Common myeloid progenitor, CD34-positive (primary cell): ENCODE measurements at places on chromosomes 13 and 19.
A peak's percentile ranks its signal among the peaks of the same experiment; 100 is the strongest.

DNA sequence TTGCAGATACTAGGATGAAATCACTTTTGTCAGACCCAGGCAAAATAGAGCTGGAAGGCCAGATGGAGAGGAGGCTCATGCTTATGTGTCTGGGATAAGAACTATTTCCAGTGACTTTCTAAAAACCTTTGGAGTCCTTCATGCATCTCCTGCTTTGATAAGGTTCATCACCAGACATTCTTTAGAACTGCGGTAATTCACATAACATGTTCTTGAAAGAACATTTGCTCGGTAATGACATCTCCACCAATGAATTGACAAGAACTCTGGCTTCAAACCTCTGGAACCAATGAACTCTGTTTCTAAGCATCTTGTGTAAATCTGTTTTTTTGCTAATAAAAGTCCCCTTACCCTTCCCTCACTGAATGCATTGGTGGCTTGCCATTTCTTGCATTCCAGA is 112.0 kb upstream of the KL start:
- peaks cover 14% of the 10 kb centered on the region for H3K4me1 ChIP-seq
- H3K4me3 ChIP-seq, result no peak overlapping the region
- no peaks in the 10 kb centered on the region for H3K27me3 ChIP-seq
- H3K36me3 ChIP-seq, result no peaks in the 10 kb centered on the region
- DNase-seq, result no peak

DNA sequence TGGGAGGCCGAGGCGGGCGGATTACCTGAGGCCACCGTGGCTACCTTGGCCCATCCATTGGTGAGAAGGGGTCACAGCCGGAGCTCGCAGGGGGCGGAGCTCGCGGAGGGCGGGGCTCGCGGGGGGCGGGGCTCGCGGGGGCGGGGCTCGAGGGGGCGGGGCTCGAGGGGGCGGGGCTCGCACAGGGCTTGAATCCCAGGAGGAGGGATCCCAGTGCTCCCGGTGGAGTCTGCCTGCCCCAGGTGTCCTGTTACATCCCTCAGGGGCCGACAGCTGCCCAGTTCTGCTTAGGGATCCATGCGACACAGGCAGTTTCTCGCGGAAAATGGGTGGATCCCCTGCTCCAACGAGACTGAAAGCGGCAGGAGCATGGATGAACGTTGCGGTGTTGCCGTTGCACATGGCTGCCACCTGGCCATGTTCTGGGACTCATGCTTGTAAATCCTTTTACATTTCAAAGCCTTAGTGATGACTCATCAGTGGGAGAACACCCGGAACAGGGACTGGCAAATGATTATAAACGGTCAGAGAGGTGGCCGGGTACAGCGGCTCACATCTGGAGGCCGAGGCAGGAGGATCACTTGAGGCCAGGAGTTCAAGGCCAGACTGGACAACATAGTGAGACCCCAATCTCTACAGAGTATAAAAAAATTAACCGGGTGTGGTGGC is 25.1 kb downstream of the TMPRSS9 start:
- peak; percentile 76 for DNase-seq
- H3K36me3 ChIP-seq, result no peaks in the 10 kb centered on the region
- peaks cover 6% of the 10 kb centered on the region for H3K4me1 ChIP-seq
- no peak overlapping the region for H3K27ac ChIP-seq
- H3K4me3 ChIP-seq, result no peak overlapping the region
- no peaks in the 10 kb centered on the region for H3K27me3 ChIP-seq

DNA sequence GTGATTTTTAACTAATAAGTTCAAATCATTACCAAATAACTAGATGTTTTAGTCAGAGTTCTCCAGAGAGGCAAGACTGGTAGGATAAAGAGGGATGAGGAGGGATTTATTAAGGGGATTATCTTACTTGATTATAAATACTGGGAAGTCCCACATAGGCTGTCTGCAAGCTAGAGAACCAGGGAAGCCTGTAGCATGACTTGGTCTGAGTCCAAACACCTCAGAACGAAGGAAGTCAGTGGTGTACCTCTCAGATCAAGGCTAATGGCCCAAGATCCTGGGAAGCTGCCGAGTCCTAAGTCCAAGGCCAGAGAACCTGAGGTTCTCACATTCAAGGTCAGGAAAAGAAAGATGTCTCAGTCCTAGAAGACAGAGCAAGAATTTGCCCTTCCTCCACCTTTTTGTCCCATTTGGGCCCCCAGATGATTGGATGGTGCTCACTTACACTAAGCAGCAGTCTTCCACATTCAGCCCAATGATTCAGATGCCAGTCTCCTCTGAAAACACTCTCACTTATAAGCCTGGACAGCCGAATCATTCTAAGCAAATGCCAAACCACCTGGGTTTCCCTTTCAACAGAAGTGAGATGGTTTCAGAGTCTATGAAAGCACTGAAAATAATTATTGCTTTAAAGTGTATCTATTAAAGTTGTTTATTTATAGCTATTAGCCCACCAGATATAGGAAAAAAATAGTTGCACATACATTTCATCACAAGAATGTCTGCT is 1599.2 kb downstream of the OLFM4 start:
- H3K27ac ChIP-seq, result no peak overlapping the region
- H3K27me3 ChIP-seq, result no peaks in the 10 kb centered on the region
- H3K4me1 ChIP-seq, result no peaks in the 10 kb centered on the region
- DNase-seq, result no peak
- H3K4me3 ChIP-seq, result no peak overlapping the region

- H3K27me3 ChIP-seq, result peaks cover 2% of the 10 kb centered on the region
- no peaks in the 10 kb centered on the region for H3K4me1 ChIP-seq
- no peaks in the 10 kb centered on the region for H3K36me3 ChIP-seq
- DNase-seq, result no peak
Observed at GRCh38 chr19:3313199-3313575, 53.2 kb upstream of the NFIC start.

DNA sequence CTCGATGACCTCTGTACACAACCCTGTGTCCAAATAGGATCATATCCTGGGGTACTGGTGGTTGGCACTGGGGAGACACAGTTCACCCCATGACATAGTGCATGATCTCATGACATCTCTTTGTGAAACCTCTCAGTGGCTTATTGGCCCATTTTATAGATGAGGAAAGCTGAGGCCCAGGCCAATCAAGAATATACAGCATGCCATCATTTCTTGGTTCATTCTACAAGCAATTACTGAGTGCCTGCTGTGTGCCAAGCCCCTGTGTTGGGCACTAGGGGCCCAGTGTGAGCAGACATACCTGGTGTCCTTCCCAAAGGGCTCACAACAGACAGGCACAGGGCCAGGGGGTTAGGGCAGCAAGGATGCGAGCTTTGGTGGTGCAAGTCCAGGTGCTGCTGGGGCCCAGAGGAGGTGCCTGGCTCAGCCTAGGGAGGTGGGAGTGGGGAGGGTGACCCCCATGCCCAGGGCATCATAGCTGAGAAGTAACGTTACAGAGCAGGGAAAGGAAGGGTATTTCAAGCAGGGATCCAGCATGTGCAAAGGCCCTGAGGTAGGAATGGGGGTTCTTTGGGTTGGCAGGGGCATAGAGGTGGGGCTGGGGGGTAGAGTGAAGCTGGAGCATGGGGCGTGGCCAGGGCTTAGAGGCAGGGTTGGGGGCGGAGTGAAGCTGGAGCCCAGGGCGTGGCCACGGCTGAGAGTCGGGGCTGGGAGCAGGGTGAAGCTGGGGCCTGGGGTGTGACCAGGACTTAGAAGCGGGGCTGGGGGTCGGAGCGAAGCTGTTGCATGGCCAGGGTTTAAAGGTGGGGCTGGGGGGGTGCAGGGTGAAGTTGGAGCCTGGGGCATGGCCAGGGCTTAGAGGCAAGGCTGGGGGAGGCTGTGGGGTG is 20.7 kb downstream of the COLGALT1 start:
- no peak overlapping the region for H3K4me3 ChIP-seq
- peaks cover 79% of the 10 kb centered on the region for H3K36me3 ChIP-seq
- no peaks in the 10 kb centered on the region for H3K27me3 ChIP-seq
- no peaks in the 10 kb centered on the region for H3K4me1 ChIP-seq

DNA sequence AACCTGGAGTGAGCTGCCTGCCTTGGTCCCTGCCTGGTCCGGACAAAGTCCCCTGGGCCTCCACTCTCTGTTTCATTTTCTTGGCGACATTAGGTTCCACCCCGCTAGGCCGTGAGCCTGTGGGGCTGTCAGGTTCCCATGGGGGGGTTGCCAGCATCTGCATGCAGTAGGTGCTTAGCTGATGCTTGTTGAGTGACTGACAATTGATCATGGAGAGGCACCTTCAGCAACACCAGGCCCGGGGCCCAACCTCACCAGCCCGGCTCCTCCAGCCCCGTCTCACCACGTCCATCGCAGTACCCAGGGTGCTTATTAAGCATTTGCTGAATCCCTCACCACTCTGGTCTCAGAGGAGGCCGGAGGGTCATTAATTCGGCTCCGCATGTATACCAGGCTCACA is 13.4 kb downstream of the MISP start:
- H3K27me3 ChIP-seq, result no peaks in the 10 kb centered on the region
- no peaks in the 10 kb centered on the region for H3K4me1 ChIP-seq
- no peak for DNase-seq
- H3K27ac ChIP-seq, result no peak overlapping the region

- DNase-seq, result peak; percentile 40
- H3K27me3 ChIP-seq, result no peaks in the 10 kb centered on the region
- H3K27ac ChIP-seq, result no peak overlapping the region
- no peak overlapping the region for H3K4me3 ChIP-seq
Observed at GRCh38 chr19:46931202-46931601, 70.4 kb downstream of the ARHGAP35 start.

- H3K36me3 ChIP-seq, result no peaks in the 10 kb centered on the region
- H3K4me1 ChIP-seq, result peaks cover 7% of the 10 kb centered on the region
- H3K27ac ChIP-seq, result no peak overlapping the region
Observed at GRCh38 chr13:111066544-111066943, 48.6 kb upstream of the ARHGEF7 start.

GRCh38 chr19:10797541-10798256 is 38.3 kb downstream of the TMED1 start:
- no peak for DNase-seq
- H3K27ac ChIP-seq, result peak overlapping the region; percentile 32
- H3K4me1 ChIP-seq, result no peaks in the 10 kb centered on the region
- H3K27me3 ChIP-seq, result no peaks in the 10 kb centered on the region

- no peak overlapping the region for H3K4me3 ChIP-seq
- no peaks in the 10 kb centered on the region for H3K36me3 ChIP-seq
- no peaks in the 10 kb centered on the region for H3K27me3 ChIP-seq
Observed at GRCh38 chr19:51219307-51219706, 5.6 kb upstream of the CD33 start.

GRCh38 chr13:43357564-43357963 is 334.2 kb downstream of the DNAJC15 start:
- H3K4me3 ChIP-seq, result no peak overlapping the region
- H3K27me3 ChIP-seq, result no peaks in the 10 kb centered on the region
- peaks cover 7% of the 10 kb centered on the region for H3K4me1 ChIP-seq
- no peak overlapping the region for H3K27ac ChIP-seq

DNA sequence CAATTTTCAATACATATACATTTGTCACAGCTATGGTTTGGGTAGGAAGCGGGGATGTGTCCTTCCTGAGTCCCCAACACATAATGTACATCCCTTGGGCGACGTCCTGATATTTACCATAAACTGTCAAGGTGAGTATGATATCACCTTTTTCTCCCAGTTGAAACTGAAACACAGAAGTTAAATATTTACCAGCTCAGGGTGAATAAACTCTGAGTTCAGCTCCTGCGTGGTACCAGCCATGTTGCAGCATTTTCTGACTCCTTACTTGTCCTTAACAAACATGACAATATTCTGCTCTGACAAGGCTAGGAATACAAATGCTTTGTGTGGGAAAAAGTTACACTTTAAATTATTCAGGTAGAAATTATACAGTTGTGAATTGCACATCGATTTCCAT is 294.2 kb downstream of the TEX29 start:
- peaks cover 14% of the 10 kb centered on the region for H3K4me1 ChIP-seq
- H3K36me3 ChIP-seq, result no peaks in the 10 kb centered on the region
- no peak overlapping the region for H3K27ac ChIP-seq
- no peak overlapping the region for H3K4me3 ChIP-seq
- no peak for DNase-seq

DNA sequence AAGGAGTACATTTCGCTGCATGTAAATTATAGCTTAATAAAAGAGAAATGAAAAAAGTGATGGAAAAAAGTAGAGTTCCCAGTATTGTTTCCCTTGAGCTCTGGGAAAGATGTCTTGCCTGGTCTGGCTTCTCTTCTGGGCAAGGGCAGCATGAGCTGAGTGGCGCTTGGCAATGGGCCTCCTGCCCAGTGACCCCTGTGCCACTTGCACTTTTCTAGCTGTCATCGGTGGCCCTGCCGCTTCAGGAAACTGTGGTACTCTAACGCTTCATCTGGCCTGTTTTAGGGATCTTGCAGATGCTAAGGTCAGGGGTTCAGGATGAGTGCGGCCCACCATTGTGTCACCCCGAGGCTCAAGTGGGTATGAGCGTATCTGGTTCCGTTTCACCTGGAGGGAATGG is 161.4 kb downstream of the MTUS2 start:
- no peak overlapping the region for H3K4me3 ChIP-seq
- H3K4me1 ChIP-seq, result no peaks in the 10 kb centered on the region
- H3K27me3 ChIP-seq, result no peaks in the 10 kb centered on the region
- no peak for DNase-seq

DNA sequence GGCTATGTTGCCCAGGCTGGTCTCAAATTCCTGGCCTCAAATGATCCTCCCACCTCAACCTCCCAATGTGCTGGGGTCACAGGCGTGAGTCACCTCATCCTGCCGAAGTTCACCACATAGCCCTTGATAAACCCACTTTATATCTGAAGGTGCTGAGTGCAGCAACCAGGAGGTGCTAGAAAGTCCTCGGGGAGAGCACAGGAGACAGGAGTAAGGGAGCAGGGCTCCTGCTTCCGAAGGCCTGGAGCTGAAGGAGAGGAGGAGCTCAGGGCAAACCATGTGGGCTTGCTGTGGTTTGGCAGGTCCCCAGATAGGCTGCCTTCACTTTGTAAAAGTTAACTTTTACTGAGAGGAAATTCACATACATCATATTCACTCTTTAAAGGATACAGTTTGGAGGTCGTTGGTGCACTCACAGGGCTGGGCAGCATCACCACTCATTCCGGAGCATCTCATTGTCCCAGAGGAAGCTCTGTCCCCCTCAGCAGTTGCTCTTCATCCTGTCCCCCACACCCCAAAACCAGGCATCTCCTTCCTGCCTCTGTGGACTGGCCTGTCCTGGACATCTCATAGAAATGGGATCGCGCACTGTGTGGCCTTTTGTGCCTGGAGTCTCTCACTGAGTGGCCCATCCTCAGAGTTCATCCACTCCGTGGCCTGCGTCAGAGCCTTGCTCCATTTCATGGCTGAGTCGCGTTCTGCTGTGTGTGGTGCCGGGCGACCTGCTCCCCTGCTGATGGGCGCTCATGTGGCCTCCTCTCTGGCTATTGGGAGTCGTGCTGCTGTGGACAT is 49.5 kb downstream of the KDM4B start:
- H3K4me1 ChIP-seq, result no peaks in the 10 kb centered on the region
- no peak for DNase-seq
- H3K27me3 ChIP-seq, result no peaks in the 10 kb centered on the region
- no peak overlapping the region for H3K27ac ChIP-seq

GRCh38 chr19:16836115-16837034 is 7.2 kb downstream of the SIN3B start:
- peak; percentile 78 for DNase-seq
- H3K4me1 ChIP-seq, result peaks cover 8% of the 10 kb centered on the region
- H3K4me3 ChIP-seq, result no peak overlapping the region
- H3K36me3 ChIP-seq, result peaks cover 58% of the 10 kb centered on the region
- no peak overlapping the region for H3K27ac ChIP-seq

GRCh38 chr13:79435561-79435990 is 29.5 kb upstream of the RBM26 start:
- H3K4me3 ChIP-seq, result no peak overlapping the region
- DNase-seq, result no peak
- H3K27ac ChIP-seq, result no peak overlapping the region
- no peaks in the 10 kb centered on the region for H3K4me1 ChIP-seq

GRCh38 chr19:33064458-33064791 is 263 bp downstream of the RHPN2 start:
- H3K4me3 ChIP-seq, result no peak overlapping the region
- H3K4me1 ChIP-seq, result peaks cover 10% of the 10 kb centered on the region
- DNase-seq, result no peak
- H3K27ac ChIP-seq, result no peak overlapping the region
- H3K27me3 ChIP-seq, result peaks cover 70% of the 10 kb centered on the region
